ENCODE measurements at places on chromosomes 7 and 10.

- no peak for DNase-seq
These were observed 478.3 kb downstream of the TNS3 start for GRCh38 chr7:47103498-47104205.

GRCh38 chr7:81583882-81584533, 185.8 kb downstream of the HGF start:
- DNase-seq, result no peak

- DNase-seq, result no peak
These were observed 200.7 kb upstream of the AHR start for GRCh38 chr7:17097668-17098297.

GRCh38 chr10:33880291-33880690, 545.8 kb upstream of the NRP1 start:
- DNase-seq, result no peak

DNA sequence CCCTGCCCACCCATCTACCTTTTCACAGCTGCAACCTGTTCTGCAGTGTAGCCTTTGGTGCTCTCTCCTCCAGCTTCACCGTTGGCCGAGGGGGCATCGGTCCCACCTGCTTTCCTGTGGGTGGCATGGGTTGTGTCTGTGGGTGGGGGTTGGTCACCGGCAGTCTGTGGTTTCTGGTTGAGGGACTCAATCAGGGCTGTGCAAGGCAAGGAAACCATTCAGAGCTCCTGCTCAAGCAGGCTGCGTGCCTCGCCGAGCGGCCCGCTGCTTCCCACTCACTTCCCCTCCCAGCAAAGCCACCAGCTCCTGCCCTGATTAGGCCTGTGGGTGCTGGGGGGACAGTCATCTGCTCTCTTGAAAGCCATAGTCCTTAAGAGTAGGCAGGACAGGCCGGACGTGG, 9.8 kb downstream of the DNAJB12 start:
- DNase-seq, result peak; percentile 48

DNA sequence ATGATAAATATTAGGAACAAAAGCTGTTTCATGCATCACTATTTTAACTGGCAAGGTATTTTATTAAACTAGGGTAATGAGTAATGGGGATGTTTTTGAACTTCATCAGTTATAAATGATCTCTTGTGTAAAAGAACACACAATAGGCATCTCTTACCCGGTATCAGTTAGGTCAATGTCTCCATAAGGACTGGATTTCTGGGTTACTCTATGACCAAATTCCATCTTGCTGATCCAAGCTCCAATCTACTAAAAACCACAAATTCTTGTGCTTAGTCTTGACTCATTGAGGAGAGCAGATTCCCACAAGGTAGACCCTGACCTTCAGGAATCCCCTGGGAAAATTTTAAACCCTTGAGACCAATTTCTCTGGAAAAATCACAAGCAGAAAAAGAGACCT, 1167.7 kb downstream of the XPNPEP1 start:
- no peak for DNase-seq

DNA sequence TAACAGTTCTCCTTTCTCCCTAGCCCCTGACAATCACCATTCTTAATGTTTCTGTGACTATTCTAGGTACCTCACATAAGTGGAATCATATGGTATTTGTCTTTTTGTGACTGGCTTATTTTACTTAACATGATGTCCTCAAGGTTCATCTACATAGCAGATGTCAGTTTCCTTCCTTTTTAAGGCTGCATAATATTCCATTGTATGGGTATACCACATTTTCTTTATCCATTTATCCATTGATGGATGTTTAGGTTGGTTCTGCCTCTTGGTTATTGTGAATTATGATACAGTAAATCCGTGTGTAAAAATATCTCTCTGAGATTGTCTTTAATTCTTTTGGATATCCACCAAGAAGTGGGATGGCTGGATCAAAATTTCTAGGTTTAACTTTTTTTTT, 13.2 kb downstream of the BBS9 start:
- no peak for DNase-seq

DNA sequence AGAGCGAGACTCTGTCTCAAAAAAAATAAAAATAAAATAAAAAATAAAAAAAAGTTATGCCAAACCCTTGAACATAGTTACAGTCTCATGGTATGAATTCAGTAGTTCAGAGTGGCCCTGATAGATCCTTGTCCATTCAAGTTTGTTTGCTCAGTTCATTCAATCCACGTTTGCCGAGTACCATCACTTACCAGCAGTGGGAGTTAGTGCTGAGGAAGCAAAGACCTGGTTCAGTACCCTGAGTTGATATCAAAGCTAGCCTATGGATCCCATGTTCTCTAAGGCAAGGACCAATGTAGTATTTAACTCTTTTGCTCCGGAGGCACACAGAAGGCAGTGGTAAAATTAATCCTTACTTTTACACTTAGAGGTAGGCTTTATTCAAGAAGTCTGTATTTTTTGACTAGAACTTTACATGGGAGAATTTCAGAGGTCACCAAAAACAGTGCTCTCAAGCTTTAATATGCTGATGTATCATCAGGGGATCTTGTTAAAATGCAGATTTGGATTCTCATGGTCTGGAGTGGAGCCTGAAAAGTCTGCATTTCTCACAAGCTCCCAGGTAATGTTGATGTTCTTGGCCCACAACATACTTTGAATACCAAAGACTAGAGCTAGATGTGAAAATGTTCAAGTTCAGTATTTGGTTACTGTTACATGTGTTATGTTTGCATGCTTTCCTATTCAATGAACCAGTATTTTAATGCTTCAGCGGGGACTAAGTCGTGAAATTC, 38.1 kb upstream of the HBP1 start:
- no peak for DNase-seq

Measured in GM13977 (cell line).